Activated T-cell treated with anti-CD3 and anti-CD28 coated beads for 24 hours (primary cell): ENCODE measurements at places on chromosomes 5 and 9.

DNA sequence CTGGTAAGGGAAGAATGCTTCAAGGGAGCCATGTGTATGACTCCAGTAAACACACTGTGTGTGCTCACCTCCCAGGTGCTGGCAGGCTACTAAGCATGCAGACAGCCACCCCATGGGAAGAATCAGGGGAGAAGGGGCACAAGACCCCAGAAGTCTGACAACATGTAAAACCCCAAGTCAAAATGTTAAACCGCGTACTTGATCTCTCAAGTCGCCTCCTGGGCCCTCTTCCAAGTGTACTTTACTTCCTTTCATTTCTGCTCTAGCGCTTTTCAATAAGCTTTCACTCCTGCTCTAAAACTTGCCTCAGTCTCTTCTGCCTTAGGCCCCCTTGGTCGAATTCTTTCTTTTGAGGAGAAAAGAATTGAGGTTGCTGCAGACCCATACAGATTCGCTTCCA, 31.3 kb downstream of the DAPK1 start:
- no peak for DNase-seq

GRCh38 chr9:33381231-33381791, 21.1 kb downstream of the AQP7 start:
- no peak for DNase-seq

- no peak for DNase-seq
These were observed 3.1 kb downstream of the RNF44 start for GRCh38 chr5:176533894-176534611.

DNA sequence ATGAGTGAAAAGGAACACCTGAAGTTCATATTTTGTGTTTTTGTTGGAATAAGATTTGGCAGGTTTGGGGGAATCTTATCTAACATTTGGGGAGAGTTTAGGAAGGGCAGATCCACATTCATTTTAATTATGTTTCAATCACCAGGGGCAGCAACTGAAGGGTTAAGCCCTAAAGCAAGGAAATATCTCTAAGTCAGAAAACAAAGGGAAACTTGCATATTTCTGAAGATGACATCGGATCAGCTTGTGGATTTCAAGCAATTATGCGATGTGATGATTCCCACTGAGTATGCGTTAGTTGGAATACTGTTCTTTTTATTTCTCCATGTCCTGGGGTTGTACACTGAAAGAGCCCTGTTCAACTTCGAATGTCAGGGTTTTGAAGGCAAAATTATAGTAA, 59.8 kb upstream of the NFIB start:
- DNase-seq = no peak

DNA sequence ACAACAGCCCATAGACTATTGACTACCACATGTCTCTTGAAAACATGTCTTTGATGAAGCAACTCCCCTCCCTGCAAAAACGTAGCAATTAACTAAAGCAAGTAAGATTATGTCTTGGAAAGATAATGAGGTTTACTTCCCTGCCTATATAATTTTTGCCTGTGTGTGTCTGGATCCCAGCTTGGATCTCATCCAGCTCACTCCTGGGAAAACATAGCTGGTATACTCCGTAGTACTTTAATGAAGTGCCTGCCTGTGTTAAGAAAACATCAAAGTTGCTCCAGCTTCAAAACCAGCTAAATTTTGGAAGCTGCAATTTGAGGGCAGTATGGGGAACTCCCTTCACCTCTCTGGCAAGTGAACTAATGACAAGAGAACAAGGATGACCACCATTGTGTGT, 182.6 kb upstream of the C9orf72 start:
- no peak for DNase-seq

DNA sequence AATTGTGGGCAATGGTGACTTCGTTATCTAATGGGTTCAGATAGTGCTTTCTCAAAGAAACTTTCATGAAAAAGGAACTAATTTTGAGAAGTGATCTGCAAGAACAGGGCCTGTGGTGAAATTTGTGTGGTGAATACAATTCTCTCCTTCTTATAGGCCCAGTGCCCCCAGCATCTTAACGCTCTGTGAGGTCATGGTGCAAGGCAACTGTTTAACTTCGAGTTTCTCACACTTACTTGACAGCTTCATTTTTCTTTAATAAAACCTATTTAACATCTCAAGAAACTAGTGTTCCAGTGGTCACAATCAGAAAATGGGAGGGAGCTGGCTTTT, 69.2 kb downstream of the FAM114A2 start:
- DNase-seq = no peak

DNA sequence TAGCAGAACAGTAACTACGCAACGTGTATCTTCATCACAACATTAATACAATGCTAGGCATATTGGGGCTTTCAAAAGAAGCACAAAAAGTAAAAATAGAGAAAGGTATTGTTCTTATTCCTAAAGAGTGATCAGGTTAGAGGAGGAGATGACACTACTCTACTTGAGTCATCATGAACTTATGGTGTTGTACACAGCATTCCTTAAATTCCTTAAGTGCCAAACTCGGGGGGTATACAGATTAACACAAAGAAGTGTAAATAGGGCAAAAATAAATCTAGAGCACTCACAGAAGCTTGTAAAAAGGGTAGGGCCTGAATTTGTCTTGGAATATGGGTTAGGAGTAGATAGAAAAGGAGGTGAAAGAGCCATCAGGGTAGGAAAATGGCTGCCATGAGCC, 308.0 kb upstream of the DAP start:
- DNase-seq = no peak

DNA sequence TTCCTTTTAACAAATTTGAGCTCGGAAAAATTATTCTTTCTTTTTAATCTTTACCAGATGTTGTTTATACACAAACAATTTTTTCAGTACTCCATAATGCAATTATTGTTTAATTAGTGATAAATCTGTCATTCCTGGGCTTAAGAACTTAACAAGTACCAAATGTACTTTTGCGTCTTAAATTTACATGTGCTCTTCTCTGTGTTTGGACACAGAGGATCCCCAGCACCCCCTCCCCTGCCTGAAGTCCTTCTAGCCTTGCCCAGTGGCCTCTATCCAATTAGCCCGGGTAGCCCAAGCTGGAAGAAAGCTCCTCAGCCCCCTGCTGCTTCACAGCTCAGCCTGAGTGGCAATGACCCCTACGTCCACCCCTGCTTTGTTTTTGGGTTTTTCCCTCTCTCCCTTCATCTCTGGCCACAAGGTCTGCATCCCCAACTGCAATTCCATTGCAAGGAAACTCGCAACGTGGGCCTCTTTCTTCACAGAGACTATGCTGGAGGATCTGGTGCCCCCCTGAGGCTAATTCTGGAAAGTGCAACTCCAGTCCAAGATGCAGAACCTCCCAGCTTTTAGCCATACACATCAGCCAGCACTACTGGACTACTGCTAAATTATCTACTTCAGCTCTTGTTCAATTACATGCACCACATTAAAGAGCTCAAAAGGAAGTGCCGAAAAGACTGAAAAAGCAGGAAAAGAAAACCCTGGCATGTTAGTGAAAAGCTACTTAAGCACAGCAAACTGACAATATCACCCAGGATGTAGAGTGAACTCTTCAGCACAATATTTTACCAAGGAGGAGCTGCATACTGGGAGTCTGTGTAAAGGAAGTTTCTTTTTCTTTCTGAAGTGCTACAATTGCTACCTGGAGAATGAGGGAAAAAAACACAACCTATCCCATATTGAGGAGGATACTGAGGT, 186.2 kb downstream of the FANCC start:
- DNase-seq = peak; percentile 22

DNA sequence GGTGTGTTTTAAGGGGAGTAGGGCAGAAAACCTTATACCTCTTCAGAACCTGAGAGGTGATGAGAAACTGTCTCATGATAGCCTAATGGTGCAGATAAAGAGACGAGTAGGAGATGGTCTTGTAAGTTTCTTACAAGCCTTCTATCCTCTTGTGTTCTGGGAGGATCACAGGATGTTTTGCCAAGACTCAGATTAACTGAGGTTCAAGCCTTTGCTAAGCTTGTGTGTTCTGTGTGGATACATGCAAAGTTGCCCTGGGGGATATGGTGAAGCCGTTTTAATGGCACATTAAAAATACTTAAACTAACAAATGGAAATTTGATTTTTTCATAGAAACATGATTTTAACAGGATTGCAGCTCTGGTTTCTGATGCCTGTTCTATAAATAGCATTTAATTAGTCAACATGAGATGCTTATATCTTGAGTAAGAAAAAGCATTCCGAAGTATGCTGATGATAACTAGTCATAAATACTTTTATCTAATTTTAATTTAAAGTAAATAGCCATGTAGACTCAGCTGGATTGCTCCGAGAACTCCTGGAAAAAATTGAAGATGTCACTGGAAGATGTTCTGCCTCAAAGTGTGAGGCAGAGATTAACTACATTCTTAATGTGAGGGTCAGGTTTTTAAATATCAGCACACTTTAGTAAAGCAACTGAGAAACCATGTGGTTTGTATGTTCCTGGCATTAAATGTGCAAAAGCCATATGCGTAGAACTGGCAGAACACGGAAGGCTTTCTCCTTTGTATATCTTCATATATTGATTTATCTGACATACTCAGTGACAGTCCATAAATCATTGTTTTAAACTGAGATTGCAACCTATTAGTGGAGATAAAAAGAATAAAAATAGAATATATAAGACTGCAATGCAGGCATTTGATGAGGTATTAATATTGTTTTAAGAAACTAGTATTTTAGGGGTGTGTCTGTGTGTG, 53.7 kb downstream of the IPO11 start:
- DNase-seq = no peak
